ENCODE measurements at places on chromosomes 12 and 14.

DNA sequence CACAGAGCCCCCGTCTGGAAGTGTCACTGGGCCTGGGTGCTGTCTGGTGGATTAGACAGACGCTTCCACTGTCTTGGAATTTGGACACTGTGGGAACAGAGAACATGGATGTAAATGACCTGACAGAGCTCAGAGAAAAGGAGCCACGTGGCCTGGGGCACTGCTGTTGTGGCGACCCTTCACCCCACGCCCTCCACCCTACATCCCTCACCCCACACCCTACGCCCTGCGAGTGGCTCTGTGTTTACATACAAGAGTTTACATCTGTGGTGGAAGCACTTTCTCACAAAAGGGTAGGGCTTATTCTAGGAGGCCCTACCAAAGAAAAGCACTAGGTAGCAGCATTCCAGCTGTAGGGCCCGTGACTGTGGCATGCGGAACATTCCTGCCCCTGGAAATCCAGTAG is 47.7 kb downstream of the B4GALNT3 start:
- no peak for DNase-seq

GRCh38 chr14:20455355-20456300 is 602 bp downstream of the APEX1 start:
- peak; percentile 56 for DNase-seq

DNA sequence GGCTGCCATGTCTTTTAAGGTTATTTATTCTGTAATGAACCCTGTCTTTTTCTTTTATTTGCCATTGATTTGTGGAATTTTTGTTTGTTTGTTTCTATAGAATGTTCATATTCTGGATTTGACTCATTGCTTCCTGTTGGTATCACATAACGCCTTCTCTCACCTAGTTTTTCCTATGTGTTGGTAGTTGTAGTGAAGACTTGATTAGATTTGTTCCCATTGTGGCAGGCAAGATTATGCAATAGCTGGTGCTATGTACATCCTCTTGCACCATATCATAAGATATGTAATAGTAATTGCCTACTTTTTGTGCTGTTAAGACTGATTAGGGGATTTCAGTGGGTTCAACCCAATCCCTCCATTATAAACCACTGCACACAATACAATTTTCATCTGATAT is 3.9 kb upstream of the KRT6B start:
- no peak for DNase-seq

- DNase-seq = no peak
Measured at GRCh38 chr12:83954071-83954789, 958.4 kb downstream of the SLC6A15 start.

- no peak for DNase-seq
Measured at GRCh38 chr12:53980802-53981496, 4.0 kb upstream of the HOXC10 start.

DNA sequence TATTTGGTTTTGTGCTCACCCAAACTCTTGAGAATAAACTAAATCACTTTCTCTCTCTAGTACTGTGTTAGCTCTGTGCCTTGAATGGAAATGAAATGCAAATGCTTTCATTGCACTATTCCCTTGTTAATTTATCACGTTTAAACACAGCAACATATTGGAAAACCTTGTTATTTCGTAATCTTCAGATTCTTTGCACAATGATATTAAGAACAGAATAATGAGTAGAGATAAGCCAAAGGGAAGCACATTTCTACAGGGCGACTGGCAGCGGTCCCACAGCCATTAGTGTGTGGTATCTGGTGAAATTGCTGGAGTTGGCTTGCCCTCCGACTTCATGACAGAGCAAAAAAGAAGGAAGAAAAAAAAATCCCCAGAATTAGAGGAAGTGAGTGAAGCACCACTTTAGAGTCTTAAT is 166.1 kb upstream of the E2F7 start:
- no peak for DNase-seq

DNA sequence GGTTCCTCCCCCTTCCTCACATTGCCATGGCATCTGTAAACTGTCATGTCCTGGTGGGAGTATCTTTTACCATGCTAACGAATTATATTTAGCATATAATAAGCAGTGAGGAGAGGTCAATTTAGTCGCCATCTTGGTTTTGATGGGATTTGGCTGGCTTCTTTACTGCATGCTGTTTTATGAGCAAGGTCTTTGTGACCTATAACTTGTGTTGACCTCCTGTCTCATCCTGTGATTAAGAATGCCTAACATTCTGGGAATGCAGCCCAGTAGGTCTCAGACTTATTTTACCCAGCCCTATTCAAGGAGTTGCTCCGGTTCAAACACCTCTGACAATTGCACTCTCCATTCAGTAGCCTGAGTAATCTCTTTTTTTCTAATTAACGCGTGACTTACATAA is 2.1 kb upstream of the EIF4B start:
- DNase-seq = no peak

GRCh38 chr12:32301216-32301615 is 98.1 kb upstream of the FGD4 start:
- no peak for DNase-seq

- no peak for DNase-seq
Measured at GRCh38 chr12:94812345-94812744, 162.0 kb upstream of the TMCC3 start.

DNA sequence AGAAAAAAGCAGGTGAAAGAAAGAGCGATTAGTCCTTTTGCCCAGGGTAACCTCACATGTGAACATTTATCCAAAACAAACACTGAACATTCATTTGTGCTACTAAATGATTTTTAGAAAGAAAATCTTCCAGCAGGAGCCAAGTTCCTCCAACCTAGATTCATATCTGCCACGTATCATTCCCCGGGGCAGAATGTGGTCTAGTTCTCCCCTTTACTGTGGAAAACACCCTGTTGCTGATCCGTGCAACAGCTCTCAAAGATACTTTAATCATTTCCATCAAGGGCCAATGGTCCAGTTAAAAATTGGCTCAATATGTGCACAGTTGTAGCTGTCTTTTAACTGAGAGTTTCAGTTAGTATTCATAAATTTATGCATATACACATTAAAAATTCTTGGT is 479.1 kb downstream of the ATP23 start:
- DNase-seq = no peak

GRCh38 chr12:49295082-49295936 is at the start of gene PRPH:
Gene PRPH, plus strand, starts transcription at chr12:49295147. Its CDS starts 54 bp downstream, at chr12:49295201.
- no peak for DNase-seq

- no peak for DNase-seq
Measured at GRCh38 chr14:21533294-21533693, 7.1 kb upstream of the SALL2 start.

- DNase-seq = no peak
Measured at GRCh38 chr12:120181991-120182631, 12.4 kb downstream of the GCN1 start.

DNA sequence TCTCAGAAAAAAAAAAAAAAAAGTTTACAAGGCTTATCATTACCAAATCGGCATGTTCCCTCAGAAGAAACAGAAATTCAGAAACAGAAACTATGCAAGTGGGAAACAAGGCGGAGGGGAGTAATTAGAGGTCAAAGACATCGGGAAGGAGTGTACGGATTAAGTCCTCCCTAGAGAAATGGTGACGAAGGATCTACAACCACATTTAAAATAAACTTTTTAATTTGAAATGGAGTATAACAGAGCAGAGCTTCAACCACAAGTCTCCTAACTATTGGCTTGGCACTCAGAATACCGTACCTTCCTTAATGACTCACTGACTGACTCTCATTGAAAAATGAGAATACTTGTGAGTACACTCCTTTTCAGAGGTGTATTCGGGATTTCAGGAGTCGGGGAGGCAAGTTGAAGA is 908 bp downstream of the ENTPD5 start:
- DNase-seq = no peak

DNA sequence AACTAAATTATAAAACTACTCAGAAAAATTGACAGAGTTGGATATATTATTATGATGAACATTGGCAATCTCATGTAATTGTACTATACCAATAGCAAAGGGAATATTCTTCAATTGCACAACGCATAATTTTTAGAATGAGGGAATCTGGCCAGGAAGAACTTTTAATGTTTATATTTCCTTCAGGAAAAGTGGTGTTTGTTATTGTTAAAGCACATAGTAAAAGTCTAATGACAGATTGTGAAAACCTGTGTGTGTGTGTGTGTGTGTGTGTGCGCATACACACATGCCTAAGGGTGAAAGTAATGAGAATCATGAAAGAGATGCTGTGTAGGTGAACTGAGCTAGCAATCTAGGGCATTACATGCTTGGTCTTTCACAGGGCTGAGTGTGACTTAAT is 877.7 kb downstream of the SLC6A15 start:
- no peak for DNase-seq

- DNase-seq = no peak
Measured at GRCh38 chr14:104506461-104507253, 72.9 kb upstream of the C14orf180 start.

GRCh38 chr14:95282354-95282985 is 37.2 kb downstream of the CLMN start:
- no peak for DNase-seq

GRCh38 chr14:105363847-105364708 is 34.3 kb upstream of the TEX22 start:
- no peak for DNase-seq

- no peak for DNase-seq
Measured at GRCh38 chr12:54074308-54074707, 20.7 kb downstream of the HOXC4 start.

Data from NCI-H1048 (cell line).